B cell (primary cell): ENCODE measurements at places on chromosomes 13 and 19.

DNA sequence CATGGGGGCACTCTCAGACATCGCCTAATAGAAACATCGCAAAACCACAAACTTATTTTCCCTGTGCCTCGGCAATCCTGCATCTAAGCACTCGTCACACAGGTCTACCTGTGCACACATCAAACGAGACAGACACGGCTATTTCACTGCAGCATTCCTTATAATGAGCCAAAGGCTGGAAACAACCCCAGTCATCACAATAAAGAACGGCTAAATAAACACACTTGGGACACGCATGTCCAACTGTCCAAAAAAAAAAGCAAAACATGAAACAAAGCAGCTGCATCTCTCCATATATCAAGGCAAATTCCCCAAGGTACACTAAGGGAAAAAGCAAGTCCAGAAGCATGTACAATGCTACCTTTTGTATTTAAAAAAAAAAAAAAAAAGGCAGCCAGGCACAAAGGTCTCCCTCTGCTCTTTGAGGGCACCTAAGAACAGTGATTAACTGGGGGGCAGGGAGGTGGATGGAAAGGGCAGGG is 27.2 kb upstream of the CCNP start:
- DNase-seq: no peak

DNA sequence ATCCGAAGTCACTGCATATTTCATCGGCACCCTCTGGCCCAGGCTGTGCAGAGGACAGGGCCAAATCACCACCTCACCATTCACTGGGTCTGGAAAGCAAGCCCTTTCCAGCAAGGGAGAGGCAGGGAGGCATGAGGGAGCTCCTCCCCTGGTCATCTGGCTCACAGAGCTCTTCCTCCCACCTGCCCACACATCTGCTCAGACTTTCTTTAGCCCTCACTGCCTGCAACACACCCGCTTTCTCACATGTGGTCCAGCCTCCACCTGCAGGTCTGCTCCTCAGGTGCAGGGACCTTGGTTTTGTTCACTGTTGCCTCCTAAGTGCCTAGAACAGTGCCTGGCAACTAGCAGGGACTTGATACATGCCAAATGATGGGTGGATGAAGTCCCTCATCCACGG is 21.0 kb upstream of the SLC35E1 start:
- no peak for DNase-seq

- DNase-seq: no peak
Observed at GRCh38 chr13:91346062-91346461, 1.4 kb upstream of the MIR17HG start.

DNA sequence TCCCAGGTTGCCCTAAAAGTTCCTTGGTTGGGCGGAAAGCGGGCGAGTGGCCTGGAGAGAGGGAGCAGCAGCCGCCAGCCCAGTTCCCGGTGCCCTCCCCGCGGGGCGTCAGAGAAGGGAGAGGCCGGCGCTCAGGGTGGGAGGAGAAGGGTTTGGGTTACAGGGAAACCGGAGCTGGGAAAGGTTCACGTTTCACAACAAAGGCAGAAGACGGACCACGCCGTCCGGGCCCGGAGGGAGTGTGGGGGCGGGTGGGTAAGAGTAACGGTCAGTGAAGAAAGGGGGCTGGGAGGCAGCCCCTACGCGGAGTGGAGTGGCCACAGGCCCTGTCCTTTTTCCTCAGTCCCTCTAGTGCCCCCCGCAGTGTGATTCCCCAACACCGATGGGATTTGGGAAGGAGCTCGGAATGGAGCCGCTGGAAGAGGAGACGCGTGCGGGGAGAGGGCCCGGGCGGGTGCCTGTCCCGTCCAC is 1.6 kb downstream of the SIX5 start:
- no peak for DNase-seq

- no peak for DNase-seq
Observed at GRCh38 chr13:63901630-63902029, 2486.0 kb upstream of the PCDH20 start.
